ENCODE measurements at places on chromosomes 6 and 20. TPM values are rescaled to one million over a fixed set of nuclear protein-coding genes. Genes with fewer than 3 reads are reported as not detected.

Gene PSORS1C2
- total RNA-seq = not detected

Gene TREML2
- total RNA-seq = not detected

Gene MMP24
- 0.27 TPM for total RNA-seq

Gene TREM1
- total RNA-seq = not detected

All from thoracic aorta endothelial cell (primary cell).